Tibial artery (tissue), 4 donors: ENCODE measurements at places on chromosomes 12 and 14.

DNA sequence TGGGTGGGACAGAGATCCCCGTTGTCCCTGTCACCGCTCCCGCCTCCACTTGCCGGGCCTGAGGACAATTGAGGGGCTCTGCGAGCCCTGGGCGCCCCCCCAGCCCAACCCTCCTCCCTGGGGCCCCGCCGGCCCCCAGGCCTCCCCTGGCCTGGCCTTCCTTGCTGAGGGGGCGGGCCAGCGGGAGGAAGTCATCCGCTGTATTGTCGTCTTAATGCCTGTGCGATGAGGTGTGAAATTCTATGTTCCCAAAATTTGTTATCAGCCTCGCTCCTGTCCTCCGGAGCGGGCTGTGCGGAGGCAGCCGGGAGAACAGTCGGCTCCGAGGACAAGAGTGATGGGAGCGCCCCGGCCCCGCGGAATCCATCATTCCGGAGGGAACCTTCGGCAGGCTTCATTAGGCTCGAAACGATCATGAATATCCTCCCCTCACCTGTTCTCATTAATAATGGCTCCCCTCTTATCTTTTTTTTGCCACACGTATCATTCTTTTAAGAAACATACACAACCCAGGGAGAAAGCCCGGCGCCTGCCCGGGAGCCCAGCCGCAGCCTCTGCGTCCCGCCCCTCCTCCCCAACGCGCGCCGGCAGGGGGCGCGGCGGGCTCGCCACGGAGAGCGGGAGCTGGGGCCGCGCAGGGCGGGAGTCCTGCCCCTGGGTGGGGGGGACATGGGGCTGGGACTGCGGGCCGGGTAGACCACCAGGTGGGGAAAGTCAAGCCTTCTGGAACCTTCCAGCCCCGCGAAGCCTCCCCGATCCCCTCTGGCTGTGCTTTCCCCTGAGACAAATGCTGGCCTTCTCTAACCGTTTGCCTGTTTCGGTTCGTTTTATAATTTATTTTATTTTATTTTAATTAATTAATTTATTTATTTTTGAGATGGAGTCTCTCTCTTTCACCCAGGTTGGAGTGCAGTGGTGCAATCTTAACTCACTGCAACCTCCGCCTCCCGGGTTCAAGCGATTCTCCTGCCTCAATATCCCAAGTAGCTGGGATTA is 17.1 kb upstream of the DLK1 start:
- DNase-seq: no peak

GRCh38 chr12:94718114-94718513 is 67.8 kb upstream of the TMCC3 start:
- DNase-seq: no peak

DNA sequence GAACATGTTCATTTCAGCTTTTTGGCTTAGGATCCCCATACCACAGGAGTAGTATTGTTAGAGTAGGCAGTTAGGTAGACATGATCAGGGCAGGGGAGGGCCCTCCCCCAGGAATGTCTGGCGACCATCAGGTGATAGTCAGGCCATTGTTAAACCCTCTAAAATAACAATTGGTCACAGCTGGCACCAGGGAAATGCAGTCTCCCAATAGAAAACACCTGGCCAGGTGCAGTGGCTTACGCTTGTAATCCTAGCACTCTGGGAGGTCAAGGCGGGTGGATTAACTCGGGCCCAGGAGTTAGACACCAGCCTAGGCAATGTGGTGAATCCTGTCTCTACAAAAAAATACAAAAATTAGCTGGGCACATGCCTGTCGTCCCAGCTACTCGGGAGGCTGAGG is 187.1 kb downstream of the MON2 start:
- no peak for DNase-seq

DNA sequence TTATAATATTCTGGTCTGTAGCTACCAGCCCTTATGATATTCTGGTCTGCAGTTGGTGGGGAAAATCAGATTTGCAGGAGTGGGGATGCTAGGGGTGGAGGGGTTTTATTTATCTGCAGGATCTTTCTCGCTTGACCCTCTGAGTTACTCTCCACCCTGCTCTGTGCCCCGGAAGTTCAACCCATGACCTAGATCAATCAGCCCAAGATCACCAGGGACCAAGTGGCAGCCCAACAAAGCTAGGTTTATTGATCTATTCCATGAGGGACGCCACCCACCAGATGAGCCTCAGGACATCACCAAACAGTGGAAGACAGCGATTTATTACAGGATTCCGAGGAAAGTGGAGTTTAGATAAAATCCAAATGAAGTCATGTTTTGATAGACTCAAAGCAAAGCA is 25.8 kb upstream of the C12orf76 start:
- DNase-seq: no peak

GRCh38 chr14:80494769-80495168 is 283.5 kb upstream of the DIO2 start:
- no peak for DNase-seq

GRCh38 chr12:109451400-109451799 is 25.7 kb downstream of the KCTD10 start:
- no peak for DNase-seq

- DNase-seq: no peak
Measured at GRCh38 chr12:93199831-93200236, 177.9 kb upstream of the NUDT4 start.

DNA sequence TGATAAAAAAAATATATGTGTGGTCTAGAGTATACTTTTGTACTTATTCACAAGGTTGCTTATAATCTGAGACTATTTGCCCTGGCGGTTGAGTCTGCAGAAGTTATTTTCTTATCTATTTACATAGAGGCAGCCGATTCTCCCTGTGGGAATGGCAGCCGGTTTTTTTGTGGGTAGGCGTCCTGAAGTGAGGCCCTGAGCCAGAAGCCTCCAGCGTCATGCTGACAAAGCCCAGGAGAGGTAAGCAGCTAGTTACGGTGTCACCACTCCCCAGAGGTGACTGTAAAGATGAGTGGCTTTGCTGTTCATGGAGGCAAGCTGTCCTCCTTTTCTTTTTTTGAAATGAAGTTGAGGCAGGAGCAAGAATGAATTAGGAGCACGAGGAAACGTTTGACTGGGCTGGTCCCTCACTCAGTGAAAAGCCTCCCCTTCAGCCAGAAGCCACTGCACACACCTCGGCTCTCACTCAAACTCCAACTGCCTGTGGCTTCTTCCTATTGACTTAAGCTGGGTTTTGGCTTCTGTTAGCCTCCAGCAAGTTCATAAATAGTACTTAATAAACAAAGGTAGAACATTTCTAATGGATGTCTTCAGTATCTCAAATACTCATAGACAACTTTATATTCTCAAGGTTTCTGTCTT is 21.5 kb downstream of the PAX9 start:
- no peak for DNase-seq

GRCh38 chr14:63652406-63652805 is 10.7 kb upstream of the WDR89 start:
- no peak for DNase-seq

DNA sequence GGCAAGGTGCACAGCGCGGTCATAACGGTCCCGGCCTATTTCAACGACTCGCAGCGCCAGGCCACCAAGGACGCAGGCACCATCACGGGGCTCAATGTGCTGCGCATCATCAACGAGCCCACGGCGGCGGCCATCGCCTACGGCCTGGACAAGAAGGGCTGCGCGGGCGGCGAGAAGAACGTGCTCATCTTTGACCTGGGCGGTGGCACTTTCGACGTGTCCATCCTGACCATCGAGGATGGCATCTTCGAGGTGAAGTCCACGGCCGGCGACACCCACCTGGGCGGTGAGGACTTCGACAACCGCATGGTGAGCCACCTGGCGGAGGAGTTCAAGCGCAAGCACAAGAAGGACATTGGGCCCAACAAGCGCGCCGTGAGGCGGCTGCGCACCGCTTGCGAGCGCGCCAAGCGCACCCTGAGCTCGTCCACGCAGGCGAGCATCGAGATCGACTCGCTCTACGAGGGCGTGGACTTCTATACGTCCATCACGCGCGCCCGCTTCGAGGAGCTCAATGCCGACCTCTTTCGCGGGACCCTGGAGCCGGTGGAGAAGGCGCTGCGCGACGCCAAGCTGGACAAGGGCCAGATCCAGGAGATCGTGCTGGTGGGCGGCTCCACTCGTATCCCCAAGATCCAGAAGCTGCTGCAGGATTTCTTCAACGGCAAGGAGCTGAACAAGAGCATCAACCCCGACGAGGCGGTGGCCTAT is 875 bp downstream of the HSPA2 start:
- DNase-seq: peak; percentile 71

DNA sequence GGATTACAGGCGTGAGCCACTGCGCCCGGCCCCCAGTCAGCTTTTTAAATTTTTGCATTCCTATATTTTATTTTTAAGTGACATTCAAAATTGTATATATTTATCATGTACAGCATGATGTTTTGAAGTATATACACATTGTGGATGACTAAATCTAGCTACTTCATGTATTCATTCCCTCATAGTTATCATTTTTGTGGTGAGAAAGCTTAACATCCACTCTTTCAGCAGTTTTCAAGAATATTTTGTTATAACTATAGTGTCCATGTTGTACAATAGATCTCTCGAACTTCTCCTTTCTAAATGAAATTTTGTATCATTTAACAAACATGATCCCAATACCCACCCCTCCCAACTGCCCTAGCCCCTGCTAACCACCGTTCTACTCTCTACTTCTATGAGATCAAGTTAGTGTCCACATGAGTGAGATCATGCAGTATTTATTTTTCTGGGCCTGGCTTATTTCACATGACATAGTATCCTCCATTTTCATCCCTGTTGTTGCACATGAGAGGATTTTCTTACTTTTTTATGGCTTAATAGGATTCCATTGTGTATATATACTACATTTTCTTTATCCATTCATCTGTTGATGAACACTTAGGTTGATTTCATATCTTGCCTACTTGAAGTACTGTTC is 8.8 kb upstream of the HEBP1 start:
- no peak for DNase-seq

- no peak for DNase-seq
Measured at GRCh38 chr14:62696331-62696924, 348.8 kb downstream of the KCNH5 start.

GRCh38 chr14:101472518-101472849 is 88.8 kb upstream of the DIO3 start:
- DNase-seq: peak; percentile 21

DNA sequence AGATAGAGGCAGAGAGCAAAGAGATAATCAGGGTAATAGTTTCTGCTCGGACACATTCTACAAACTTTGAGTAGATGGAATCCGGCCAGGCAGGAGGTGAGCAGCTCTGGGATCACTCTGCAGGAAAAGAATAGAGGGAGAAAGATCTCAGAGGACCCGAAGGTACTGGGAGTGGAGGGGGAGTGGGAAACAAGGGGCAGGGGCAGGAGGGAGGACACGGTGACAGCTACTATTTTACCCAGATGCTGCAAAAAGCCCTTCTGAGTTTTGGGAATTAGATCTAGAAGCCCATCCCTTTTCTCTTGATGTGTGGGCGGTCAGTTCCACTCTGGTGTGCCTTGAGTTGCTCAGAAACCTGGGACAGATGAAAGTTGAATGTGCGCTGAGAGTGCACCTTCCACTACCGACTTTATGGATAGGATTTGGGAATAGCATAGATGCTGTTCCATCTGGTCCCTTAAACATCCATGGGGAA is 556 bp downstream of the GPRC5A start:
- no peak for DNase-seq

DNA sequence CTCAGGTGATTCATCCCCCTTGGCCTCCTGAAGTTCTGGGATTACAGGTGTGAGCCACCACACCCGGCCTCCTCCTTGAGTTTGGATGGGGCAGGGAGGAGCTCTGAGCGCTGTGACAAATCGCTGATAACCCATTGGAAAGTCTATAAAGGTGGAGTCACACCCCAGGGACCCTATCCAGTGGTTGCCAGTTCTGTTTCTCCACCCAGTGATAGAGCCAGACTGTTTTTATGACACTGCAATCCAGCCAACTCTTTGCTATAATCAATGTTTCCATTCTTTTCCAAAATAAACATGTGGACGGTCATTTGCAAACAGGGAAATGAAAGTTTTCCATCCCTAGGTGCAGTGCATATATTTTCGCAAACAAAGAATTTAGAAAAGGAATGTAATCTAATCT is 142.0 kb upstream of the PELI2 start:
- DNase-seq: no peak

DNA sequence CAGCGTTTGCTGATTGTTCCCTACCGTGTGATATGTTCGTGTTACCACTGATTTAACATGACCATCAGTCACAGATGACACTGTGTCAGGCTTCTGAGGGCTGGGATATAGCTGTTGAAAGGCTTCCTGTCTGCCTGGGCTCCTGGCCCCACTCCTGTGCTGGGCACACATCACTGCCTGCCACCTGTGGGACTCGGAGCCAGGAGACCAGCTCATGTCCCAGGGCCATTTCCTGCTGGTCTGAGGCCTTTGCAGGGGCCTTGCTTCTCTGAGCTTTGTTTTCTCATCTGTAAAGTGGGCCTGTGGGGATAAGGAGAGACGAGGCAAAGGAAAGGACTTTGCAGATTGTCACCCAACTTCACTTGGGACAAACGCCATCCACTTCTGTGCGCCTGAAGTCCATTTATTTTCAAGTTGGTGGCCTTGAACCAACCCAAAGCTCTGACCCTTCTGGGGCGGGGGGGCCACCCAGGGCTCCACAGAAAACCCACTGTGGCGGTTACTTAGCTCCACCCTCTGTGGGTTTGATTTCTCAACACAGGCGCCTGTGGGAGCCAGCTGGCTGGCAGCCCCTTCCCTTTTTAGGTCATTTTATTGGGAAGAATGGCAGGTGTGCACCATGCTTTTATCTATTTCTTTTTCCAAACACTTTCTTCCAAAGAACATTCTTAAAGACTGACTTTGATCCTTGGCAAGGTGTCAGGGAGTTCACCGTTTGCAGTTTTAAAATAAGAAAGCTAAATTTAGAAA is 54.1 kb downstream of the BEGAIN start:
- peak; percentile 28 for DNase-seq

GRCh38 chr12:102571889-102572288 is 91.5 kb upstream of the IGF1 start:
- DNase-seq: no peak

DNA sequence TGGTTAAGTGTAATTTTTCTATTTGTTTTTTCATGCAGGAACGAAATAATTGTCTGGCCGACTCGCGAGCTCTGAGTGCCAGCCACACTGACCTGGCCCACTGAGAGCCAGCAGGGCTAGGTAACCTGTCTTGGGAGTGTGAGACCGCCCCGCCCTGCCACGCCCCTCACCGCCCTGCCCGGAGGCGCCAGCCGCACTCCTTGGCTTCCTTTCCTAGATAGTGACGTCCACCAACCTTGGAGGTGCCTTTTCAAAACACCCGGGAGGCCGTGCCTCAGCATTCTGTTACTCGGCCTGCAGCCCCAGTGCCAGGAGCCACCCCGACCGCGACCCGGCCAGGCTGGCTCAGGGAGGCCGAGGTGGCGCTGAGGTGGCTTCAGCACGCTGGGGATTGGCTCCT is 21.7 kb downstream of the XRCC3 start:
- no peak for DNase-seq

GRCh38 chr14:87638196-87638595 is 354.8 kb downstream of the GALC start:
- no peak for DNase-seq

GRCh38 chr12:82832096-82832495 is 145.4 kb downstream of the TMTC2 start:
- no peak for DNase-seq

DNA sequence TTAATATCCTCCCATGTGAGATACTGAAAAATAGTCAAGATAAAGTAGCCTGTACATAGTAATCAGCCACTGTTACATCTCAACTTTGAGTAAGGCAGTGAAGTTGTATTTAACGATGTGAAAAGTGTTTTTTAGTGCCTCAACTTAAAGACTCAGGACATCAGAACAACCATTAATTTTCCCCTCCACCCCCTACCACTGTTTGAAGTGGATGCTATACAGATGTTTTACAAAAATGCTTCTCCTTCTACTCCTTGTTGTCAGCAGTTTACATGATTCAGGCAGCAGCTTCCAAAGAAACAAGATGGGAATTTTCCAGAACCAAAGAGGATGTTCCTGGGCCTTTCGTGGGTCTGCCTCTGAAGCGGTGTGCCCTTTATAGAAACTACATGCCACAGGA is 143.6 kb downstream of the RPAP3 start:
- DNase-seq: no peak
